ENCODE measurements at places on chromosomes 7 and 10. TPM values are rescaled to one million over a fixed set of nuclear protein-coding genes. Genes with fewer than 3 reads are reported as not detected.

The PTPRN2 gene
- 35.7 TPM for total RNA-seq

The RAMP3 gene
- total RNA-seq = 1.4 TPM

The GIMAP6 gene
- total RNA-seq = 4.5 TPM

The ZYX gene
- total RNA-seq = 17.4 TPM

The AEBP1 gene
- 11.3 TPM for total RNA-seq

The WDR11 gene
- 96.1 TPM for total RNA-seq

The SLC39A12 gene
- total RNA-seq = 0.54 TPM

The NOC3L gene
- 22.0 TPM for total RNA-seq

The AIFM2 gene
- total RNA-seq = 1.4 TPM

The TCAF2 gene
- 1.00 TPM for total RNA-seq

The PTF1A gene
- 4.4 TPM for total RNA-seq

The TAC1 gene
- total RNA-seq = 15.6 TPM

The PPP1R17 gene
- 4.4 TPM for total RNA-seq

The HOXA3 gene
- not detected for total RNA-seq

The CDC14C gene
- not detected for total RNA-seq

The PDZD7 gene
- total RNA-seq = 5.9 TPM

The EFCAB10 gene
- total RNA-seq = 2.1 TPM

The NCF1 gene
- total RNA-seq = 0.18 TPM

The RELN gene
- 390 TPM for total RNA-seq

The MBL2 gene
- not detected for total RNA-seq

The KLHDC10 gene
- total RNA-seq = 64.1 TPM

The CTNNA3 gene
- total RNA-seq = 24.9 TPM

The CASTOR2 gene
- total RNA-seq = 48.7 TPM

The NACAD gene
- 6.8 TPM for total RNA-seq

The AGAP6 gene
- 8.3 TPM for total RNA-seq

The HOXA10 gene
- not detected for total RNA-seq

The GOLGA7B gene
- 10.2 TPM for total RNA-seq

The SLC25A28 gene
- total RNA-seq = 22.1 TPM

The CFAP58 gene
- 0.45 TPM for total RNA-seq

The EDRF1 gene
- 52.0 TPM for total RNA-seq

The ARHGEF5 gene
- total RNA-seq = 1.2 TPM

The PRLHR gene
- 0.36 TPM for total RNA-seq
